Stimulated activated CD4-positive, alpha-beta T cell treated with anti-CD3 and anti-CD28 coated beads, Interleukin-1b, Interleukin-23, amount 100 ng/mL, for 4 hours (primary cell): ENCODE measurements at places on chromosomes 7 and 10.

DNA sequence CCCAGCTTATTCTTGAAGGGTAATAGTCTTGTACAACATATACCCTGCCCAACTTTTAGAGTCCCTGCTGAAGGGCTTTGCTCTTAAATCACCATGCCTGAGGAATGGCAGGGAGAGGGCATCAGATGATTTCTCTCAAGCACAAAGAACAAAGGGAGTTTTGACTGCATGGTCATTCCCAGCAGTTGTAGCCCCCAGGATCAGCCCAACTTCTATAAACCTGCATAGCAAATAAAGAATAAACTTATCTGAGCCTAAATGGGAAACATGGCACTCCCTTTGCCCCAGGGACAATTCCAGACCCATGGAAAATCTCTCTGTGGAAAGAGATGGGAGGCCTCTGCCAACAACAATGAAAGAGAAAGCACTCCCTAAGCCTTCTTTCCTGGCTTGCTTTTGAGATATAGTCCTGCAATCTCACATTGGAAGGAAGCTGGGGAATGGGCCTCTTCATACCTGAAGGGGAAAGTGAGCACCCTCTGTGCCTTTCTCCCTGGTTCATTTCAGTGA is 18.7 kb downstream of the CADPS2 start:
- DNase-seq = no peak

GRCh38 chr7:4682621-4683042 is 537 bp downstream of the FOXK1 start:
- no peak for DNase-seq

GRCh38 chr7:113141803-113142202 is 23.4 kb upstream of the SMIM30 start:
- no peak for DNase-seq

DNA sequence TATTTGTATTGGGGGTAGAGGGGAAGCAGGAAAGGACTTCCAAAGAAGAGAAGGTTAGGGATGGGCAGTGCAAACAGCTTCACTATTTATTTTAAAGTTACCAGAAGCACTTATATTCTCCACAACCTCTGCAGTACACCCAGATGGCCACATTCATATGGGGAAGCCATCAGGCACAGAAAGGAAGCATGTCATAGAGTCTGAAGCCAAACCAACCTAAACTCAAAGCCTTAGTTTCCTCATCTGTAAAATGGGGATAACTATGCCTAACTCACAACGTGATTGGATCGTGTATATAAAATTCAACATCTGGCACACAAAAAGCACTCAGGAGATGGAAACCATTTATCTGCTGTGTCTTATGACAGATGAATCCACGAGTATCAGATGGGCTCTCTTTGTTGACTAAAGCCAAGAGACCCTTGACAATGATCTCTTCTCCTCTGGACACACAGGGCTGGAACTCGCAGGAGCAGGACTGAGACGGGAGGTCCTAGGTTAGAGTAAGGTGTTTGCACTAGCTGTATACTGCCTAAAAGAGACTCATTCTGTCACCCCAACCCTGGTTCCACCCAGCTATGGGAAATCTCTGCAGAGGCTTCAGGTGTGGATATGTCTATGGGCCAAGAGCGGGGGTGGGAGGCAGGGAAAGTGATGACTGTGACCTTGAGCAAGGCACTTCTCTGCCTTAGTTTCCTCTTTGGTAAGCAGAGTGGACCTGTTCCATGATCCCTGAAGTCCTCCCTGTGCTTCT is 1.8 kb downstream of the KIAA1549 start:
- no peak for DNase-seq

GRCh38 chr10:14010101-14010558 is 320.6 kb downstream of the FRMD4A start:
- DNase-seq = no peak

DNA sequence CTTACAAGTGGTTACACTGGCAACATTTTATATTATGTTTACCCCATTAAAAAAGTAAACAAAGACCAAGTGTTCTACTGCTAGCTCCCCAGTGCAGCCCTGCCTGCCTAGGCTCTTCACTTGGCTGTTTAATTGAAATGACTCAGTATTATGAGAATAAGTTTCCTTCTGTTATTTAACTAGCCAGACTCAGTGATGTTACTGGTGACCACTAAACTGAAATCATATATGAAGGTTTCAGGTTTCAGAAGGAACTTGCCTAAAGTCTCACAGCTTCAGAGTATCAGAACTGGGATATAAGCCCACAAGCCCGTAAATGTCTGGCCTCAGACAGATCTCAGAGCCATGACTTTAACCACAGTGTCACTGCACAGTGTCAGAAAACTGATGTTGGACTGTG is 66.8 kb upstream of the EXOC4 start:
- DNase-seq = no peak

GRCh38 chr7:127064-127598 is 65.2 kb upstream of the FAM20C start:
- DNase-seq = no peak

GRCh38 chr10:68302503-68302823 is 29.4 kb upstream of the HNRNPH3 start:
- no peak for DNase-seq

DNA sequence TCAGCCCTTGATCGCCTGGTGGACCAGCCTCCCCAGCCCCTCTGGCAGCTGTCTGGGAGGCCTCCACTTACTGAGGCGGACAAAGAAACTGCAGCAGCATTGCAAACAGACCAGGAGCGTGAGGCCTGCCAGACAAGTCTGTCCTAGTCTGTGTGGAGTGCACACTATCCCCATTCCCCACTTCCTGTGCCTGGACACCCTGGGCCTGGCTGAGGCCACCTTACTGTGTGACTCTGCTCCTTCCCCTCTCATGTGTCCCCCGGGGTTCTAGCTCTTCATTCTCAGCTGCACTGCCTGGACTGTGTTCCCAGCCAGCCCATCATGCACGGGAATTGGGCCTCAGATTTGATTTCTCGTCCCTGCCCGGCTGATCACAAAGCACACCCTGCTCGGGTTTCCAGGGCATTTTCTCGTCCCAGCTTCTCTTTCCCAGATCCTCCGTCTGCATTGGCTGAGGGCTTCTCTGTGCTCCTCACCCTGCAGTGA is 16.7 kb upstream of the C10orf90 start:
- DNase-seq = no peak

- DNase-seq = no peak
Observed at GRCh38 chr10:89838044-89838615, 136.7 kb downstream of the KIF20B start.

GRCh38 chr10:3978174-3978573 is 193.2 kb upstream of the KLF6 start:
- no peak for DNase-seq

DNA sequence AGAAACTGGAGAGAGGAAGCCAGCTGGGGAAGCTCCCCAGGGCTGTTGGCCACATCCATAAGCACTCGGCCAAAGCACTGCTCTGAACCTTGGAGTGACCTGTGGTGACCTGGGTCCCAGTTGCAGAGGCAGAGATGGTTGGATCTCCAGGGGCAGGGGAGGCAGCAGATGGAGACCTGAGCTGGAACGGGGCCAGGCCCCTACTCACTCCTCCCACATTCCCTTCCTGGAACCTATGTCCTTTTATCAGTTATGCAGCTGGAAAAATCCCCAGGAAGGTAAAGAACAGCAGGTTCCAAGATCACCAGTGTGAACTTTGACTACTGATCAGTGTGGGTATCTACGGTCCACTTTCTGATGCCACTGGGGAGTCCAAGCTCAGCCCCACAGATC is 9.6 kb upstream of the PNLIPRP2 start:
- no peak for DNase-seq

DNA sequence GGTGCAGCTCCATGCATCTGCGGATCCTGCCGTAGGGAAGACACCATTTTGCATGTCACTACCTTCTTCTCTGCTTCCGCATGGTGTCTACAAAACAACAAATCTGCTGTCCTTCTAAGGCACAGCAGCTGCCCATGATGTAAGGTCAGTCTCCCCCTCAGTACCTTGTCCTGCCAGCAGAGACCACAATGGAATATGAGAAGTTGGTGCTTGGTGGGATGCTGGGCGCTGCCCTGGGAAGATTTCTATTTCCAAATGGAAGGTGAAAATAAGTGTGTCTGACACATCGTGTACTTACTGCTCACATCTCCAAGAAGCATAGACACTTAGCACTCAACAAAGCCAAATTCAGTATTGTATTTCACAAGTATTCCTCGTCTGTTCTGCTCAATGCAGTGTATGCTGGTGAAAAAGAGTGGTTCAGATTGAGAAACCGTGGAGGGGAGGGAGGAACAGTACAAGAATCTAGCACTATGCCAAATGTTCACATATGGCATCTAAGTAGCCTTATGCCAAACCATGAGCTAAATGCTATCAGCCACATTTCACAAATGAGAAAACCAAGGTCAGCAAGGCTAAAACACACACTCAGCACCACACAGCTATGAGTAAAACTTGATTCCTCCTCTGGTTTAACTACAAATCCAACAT is 95.0 kb downstream of the GRB10 start:
- DNase-seq = no peak

DNA sequence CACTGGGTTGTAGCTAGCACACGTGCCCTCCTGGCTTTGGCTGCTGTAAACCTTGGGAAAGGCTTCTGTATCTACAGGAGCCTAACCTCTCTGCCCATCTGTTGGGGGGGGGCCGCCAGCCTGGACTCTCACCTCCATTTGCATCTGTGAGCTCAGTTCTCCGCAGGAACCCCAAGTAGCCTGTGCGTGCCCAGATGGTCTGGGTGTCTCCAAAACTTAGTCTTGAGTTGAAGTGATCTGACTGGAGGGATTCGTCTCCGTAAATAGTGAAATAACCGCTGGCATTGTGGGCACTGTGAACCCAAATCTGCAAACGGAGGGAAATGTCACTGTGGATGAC is 147.9 kb downstream of the ZMYND11 start:
- DNase-seq = no peak

- DNase-seq = no peak
Observed at GRCh38 chr7:24279512-24279911, 4.5 kb upstream of the NPY start.

DNA sequence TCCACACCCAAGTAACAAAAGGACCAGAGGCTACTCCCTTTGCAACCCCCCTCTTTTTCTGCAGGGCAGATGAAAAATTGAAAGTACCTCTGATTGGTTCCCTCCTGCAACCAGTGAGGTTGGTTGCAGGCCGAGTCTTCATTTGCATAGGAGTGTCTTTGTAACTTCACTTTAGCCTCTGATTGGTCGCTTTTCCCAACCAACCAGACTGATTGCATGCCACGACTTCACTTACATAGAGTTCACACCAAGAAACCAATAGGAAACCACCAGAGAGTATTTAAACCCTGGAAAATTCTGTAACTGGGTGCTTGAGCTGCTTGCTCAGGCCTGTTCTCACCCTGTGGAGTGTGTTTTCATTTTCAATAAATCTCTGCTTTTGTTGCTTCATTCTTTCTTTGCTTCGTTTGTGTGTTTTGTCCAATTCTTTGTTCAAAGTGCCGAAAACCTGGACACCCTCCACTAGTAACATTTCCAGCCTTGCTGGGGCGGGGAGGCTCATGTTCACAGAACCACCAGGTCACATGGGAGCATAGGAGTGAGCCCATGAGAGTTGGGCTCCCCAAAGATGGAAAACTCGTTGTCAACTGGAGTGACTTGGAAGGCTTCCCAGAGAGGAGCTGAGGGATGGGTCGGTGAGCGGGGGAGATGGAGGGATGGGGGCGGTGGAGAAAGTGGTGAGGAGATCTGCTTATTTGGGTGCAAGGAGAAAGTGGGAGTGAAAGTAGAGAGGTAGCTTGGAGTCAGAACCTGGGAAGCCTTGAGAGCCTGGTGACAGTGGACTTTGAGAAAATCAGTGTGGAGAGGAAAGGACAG is 223.6 kb downstream of the GFRA1 start:
- no peak for DNase-seq

DNA sequence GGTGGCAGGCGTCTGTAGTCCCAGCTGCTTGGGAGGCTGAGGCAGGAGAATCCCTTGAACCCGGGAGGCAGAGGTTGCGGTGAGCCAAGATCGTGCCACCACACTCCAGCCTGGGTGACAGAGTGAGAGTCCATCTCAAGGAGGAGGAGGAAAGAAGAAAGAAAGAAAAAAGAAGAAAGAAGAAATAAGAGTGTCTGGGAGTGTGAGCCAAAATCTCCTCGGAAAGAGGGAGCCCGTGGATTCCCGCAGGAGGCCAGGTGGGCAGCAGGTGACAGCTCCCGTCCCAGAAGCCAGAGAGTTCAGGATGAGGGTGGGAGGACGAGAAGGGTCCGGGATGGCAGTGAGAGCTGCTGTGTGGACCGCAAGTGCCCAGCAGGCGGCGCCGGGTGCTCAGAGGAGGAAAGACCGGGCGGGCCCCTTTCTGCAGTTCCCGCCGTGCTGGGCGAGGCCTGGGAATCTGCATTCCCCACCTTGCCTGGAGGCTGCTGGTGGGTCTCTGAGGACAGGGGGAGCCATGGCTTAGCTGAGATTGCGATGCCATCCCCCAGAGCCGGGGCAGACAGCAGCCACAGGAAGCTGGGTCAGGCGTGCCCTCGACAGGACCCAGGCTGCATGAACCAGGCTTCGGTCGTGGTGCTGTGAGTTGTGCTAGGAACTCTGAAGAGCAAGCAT is 17.1 kb upstream of the AMZ1 start:
- peak; percentile 50 for DNase-seq

- DNase-seq = no peak
Observed at GRCh38 chr10:131993275-131993674, 11.6 kb upstream of the BNIP3 start.

- DNase-seq = no peak
Observed at GRCh38 chr10:51425431-51425830, 274.0 kb downstream of the CSTF2T start.

DNA sequence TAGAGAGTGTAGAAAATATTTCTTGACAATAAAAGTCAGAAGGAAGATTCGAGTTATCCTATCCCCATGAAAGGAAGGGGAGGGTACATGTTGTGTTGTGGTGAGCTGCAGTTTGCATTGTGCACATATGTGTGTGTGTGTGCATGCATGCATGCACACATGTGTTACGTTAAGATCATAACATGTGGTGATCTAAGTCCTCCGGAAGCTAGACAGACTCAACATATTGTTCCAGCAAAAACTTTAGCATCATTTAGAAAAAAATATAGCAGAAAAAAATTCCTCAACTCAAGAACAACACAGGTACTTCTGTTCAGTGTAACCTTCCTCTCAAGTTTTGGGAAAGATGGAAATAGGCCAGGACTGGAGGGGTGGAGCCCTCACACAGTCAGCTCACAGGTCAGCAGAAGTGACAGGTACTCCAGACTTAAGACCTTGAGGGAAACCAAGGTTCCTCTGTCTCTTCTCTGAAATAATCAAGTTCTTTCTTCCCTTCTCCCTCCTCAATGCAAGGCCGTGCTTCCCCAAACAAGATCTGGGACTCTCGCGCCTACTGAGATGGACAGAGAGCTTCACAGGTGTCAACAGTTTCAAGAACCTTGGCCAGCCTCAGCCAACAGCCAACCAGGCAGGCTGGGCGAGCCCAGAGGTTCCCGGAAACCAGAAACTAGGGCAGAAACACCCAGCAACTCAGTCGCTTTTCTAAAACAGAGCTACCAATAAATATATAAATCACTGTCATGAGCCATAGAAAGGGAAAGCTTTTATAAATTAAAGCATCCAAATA is 205.2 kb downstream of the FAM107B start:
- no peak for DNase-seq

GRCh38 chr10:79285315-79286197 is 61.7 kb upstream of the PPIF start:
- no peak for DNase-seq

GRCh38 chr7:85185424-85186082 is 1.3 kb downstream of the SEMA3D start:
- DNase-seq = no peak
